ENCODE measurements at places on chromosomes 12 and 14.

DNA sequence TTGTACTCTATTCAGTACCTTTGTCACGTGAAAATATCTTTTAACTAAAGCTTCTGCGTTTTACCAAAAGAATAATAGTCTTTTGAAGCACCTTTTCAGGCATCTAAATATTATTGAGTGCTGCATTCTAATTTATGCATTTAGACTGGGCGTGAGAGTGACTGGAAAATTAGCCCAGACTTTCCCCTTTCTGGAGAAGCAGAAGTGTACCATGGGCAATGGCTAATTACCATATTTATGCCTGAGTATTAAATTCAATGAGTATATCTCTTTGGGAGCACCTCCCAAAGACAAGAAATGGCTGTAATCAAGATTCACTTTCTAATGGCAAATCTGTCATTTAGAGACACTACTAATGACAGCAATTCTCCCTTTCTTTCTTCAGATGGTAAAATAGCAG lies 174.9 kb downstream of the LRRK2 start:
- no peak for DNase-seq

DNA sequence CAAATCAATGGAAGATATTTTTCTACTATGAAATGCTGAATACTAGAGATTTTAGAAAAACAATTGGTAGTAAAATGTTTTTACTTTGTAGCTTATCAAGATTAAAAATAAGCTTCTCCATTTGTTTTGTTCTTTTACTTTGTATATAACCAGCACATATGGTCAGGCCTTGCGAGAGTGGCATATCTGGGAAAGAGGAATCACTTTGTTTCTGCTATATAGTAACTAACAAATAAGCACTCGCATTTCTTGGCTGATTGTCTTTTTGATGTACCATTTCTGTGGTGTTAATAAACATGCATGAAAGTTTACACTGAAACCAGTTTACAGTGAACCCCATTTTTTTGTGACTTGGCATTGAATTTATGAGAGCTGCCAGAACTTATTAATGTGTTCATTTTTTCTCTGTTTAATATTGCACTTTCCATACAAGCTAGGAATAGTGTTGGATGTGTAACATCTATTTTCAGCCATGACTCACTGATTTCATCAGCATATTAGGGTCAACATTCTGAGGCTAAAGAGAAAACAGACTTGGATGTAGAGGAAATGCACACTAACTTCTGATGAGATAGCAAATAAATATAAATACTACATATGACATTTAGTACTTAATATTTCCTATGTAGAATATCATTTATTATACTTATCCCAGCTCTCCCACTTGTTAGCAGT lies 635.5 kb downstream of the KCNH5 start:
- no peak for DNase-seq

DNA sequence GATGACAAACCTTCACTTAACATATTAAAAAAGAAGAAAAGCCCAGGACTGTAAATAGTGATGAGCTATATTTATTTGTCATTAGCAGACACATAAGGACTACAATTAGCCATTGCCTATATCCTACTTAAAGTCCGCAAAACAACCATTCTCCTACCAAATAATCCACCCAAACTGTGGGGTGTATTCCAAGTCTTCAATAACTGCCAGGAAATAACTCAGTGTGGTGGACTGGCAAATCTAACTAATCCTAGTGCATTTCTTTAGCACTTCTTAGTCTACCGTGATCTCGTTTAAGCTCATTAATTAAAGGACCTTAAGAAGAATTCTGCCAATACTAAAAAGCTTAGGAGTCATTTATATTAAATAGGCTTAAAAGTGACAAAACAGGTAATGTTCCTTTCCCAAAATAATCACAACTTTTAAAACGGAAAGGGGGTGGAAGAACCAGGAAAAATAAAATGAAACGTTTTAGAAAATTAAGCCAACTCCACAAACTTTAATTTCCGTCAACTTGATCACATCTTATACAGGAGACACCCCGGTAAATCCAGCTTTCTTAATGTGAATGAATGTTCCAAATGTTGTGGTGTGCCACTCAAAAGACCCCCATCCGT lies 1.8 kb downstream of the NOVA1 start:
- peak; percentile 10 for DNase-seq

- DNase-seq = peak; percentile 45
Observed at GRCh38 chr12:80846952-80847351, 90.8 kb downstream of the LIN7A start.

- no peak for DNase-seq
Observed at GRCh38 chr14:20998139-20998538, 954 bp upstream of the SLC39A2 start.

DNA sequence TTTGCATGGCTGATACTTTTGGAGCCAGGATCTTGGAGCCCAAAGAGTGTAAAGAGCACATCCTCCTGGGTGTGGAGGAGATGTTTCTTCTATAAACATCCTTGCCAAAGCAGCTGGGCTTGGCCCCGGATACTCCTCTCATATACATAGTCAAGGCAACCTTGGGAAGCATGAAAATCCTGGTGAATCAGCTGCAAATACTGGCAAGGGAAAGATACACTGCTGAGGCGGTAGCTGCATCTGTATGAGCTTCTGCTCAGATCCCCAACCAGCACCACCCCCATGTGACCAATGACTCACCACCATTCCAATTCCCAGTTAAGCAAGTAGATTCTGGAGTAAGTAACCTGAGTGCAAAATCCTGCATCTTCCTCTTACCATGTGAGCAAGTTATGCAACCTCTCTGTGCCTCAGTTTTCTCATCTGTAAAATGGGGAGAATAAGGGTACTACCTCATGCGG lies 567.4 kb downstream of the MED13L start:
- no peak for DNase-seq

- DNase-seq = no peak
Observed at GRCh38 chr12:109758426-109759420, 45.1 kb downstream of the FAM222A start.

GRCh38 chr14:43803076-43803689 lies 703.9 kb downstream of the FSCB start:
- DNase-seq = no peak

GRCh38 chr12:101863981-101864380 lies 13.4 kb upstream of the DRAM1 start:
- DNase-seq = no peak

DNA sequence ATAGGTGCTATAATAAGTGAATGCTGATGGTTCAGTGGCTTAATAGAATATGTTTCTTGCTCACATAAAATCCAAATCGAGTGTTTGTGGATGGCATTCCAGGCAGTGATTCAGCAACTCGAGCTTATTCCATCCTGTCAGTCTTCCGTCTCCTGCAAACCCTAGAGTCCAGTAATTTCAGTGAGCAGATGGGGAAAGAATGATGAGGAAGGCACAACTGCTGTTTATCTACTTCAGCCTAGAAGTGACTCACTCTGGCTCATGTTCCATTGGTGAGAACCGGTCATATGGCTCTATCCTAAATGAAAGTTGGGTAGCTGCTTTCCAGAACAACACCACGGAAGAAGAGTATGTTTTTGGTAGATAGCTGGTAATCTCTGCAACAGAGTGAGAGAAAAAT lies 421.8 kb upstream of the PDE3A start:
- no peak for DNase-seq

- DNase-seq = no peak
Observed at GRCh38 chr12:77372494-77372893, 307.1 kb upstream of the E2F7 start.

DNA sequence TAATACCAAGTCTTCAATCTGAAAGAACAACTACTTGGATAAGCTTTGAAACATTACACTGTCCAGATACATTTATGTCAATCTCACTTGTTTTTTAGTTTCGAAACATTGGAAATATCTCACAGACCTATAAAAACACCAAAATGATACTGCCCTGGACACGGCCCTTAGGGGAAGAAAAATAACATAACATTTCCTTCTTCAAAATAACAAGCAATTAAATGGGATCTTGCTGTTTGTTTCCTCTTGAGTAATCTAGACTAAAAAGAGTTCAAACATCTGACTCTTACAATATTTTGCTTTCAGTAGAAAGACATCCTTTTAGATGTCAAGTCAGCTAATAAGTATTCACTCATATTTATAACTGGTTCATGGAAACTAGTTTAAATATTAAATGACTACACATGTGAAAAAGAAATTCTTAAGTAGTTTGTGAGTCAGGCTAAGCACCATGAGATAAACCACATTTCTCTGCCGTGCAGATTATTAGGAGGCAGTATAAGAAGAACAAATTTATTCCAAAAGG lies 87.5 kb downstream of the EPS8 start:
- no peak for DNase-seq

- DNase-seq = no peak
Observed at GRCh38 chr12:93746572-93747168, 69.5 kb downstream of the CRADD start.
